Left lung (tissue), 14 donors: ENCODE measurements at places on chromosomes 4 and X. TPM values are rescaled to one million over a fixed set of nuclear protein-coding genes. Genes with fewer than 3 reads are reported as not detected.

Gene TFDP3
- total RNA-seq, result not detected

Gene TEX13D
- total RNA-seq, result not detected

- no peak for DNase-seq
These were observed 156.8 kb downstream of the TEX13A start for GRCh38 chrX:105063743-105064142.

DNA sequence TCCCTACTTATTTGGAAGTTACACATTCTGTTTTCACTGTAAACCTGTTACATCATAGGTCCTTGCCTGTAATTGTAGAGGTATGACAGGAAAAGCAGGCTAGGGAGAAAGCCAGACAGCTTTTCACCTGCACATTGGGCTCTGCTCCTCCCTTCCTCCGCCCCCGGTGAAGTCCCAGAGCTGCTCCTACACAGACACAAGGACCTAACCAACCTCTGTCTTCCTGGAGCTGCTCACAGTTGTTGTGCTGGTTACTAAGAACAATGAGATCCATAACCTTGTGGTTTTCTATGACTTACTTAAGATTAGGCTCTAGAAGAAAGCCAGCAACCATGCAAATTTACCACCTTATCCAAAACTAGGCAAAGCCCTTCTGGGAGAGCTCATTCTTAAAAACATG, 40.0 kb downstream of the MOSPD2 start:
- DNase-seq, result no peak

Gene CD99L2
- total RNA-seq, result 35.1 TPM

DNA sequence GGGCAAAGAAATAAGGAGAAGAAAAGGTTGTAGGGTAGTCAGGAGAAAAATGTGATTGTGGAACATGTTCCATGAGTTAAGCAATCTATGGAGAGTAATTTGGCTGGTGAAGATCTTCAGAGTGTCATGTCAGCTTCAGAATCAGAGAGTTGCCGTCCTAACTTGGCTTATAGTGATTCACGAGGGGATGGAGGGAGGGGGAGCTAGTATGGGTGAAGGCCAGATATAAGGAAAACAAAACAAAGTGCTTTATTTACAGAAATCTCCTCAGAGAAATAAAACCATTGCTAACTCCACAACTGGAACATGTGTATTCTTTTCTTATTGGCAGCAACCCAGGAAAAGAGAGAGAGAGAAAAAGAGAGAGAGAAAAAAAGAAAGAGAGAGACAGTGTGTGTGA, 256.5 kb upstream of the NRK start:
- peak; percentile 2 for DNase-seq

- DNase-seq, result no peak
These were observed 15.4 kb downstream of the MTHFD2L start for GRCh38 chr4:74173321-74173720.

- DNase-seq, result no peak
These were observed 968 bp downstream of the GPRIN3 start for GRCh38 chr4:89306486-89307177.

DNA sequence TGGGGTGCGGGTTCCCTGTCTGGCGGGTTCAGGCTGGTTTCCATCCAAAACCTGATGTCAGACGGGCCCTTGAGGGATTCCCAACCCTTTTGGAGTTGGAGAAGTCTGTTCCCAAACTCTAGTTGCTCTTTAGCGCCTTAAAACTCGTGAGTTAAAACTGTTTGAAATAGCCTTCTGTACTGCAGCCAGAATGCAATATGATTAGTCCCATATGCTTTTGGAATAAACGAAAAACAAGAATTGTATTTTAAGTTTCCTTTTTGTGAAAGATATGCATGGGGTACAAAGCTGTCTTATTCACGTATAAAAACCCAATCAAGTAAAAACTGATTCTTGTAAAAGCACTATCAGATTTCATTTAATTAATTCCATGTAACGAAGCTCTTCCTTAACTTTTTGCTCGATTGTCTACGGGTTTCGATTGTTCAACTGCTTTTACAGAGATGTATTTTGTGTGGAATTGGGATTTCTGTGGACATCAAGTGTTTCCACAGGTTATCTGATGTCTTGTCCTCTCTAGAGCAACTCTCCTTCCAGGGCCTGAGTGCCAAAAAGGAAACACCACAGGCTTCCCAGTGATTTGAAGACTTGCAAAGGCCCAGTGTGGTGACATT, 49.5 kb downstream of the CLDN34 start:
- no peak for DNase-seq

Gene CTAG1A
- not detected for total RNA-seq

Gene GIMD1
- not detected for total RNA-seq

- DNase-seq, result no peak
These were observed 27.0 kb downstream of the DHX15 start for GRCh38 chr4:24557026-24558025.
